ENCODE measurements at places on chromosomes 12 and 14. TPM values are rescaled to one million over a fixed set of nuclear protein-coding genes. Genes with fewer than 3 reads are reported as not detected.

Gene KLRC2
- total RNA-seq: 0.39 TPM

Gene KRT6A
- total RNA-seq: not detected

Gene P2RX2
- total RNA-seq: not detected

DNA sequence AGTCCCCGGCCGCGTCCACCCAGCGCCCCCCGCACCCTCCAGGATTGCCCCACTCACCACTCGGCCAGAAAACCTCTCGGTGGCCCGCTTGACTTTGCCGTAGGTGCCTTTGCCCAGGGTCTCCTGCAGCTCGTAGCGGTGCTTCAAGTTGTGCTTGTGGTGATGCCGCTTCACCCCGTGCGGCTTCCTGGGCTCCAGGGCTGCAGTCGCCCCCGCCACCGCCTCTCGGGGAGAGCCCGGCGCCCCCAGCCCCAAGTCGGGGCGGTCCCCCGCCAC lies 459 bp downstream of the NUAK1 start:
- DNase-seq: no peak

GRCh38 chr12:26434299-26435068 lies 239.1 kb downstream of the SSPN start:
- DNase-seq: no peak

Measured in activated T-helper 2 cell treated with anti-CD3 and anti-CD28 coated beads, Interferon-gamma antibody, Interleukin-2, Interleukin-4, amounts not matched to agents 10 μg/mL and 5 μg/mL and 100 μg/mL, durations not matched to agents 14 hours and 24 hours and 36 hours (primary cell).